ENCODE measurements at places on chromosomes 11 and 22.

GRCh38 chr22:32745251-32745995 is 56.1 kb upstream of the TIMP3 start:
- no peak for DNase-seq

GRCh38 chr11:74970852-74971395 is 17.8 kb upstream of the NEU3 start:
- DNase-seq = no peak

DNA sequence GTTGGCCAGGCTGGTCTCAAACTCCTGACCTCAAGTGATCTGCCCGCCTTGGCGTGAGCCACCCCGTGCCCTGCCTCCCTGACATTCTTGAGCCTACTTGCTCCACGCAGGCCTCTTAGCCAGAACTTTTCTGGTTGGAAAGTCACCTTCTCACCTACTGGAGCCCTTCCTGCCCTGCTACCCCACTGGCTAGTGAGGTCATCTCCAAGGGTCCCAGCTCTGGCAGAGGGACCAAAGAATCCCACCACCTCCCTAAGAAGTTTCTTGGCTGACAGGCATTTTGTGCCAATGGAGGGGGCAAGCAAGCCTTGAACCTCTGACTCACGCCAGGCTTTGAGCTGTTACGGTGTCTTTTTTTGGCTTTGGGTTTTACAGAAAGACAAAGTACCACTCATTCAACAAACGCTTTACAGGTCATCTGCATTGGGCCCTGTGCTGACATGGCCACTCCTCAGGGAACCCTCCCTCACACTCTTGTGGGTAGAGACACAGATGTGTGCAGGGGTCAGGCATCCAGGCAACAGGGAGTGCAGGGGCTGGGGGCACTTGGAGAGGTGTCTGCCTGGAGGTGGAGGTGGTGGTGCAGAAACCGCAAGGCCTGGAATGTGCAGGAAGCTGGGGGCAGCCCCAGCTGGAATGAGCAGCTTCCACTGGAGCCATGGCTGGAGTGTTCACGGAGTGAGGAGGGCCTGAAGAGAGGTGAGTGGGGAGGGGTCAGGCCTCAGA is 27.1 kb upstream of the WNT11 start:
- no peak for DNase-seq

GRCh38 chr11:34869425-34869824 is 46.8 kb downstream of the APIP start:
- DNase-seq = no peak

GRCh38 chr11:72739240-72740059 is 12.8 kb downstream of the ARAP1 start:
- DNase-seq = no peak

GRCh38 chr22:49418943-49419342 is 408.7 kb downstream of the BRD1 start:
- DNase-seq = no peak

DNA sequence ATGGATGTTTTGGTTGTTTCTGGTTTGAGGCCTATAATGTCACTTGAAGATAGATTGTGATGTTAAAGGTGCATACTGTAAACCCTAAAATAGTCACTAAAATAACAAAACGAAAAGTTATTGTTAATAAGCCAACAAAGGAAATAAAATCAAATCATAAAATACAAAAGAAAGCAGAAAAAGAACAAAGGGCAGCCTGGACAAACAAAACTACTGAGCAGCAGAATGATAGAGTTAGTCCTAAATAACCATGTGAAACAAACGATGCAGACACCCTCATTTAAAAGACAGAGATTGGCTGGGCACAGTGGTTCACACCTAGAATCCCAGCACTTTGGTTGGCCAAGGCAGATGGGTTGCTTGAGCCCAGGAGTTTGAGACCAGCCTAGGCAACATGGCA is 90.9 kb upstream of the GAL start:
- DNase-seq = no peak

GRCh38 chr11:90434858-90435257 is 212.0 kb upstream of the CHORDC1 start:
- DNase-seq = no peak

- DNase-seq = peak; percentile 14
These were observed 734 bp downstream of the C11orf58 start for GRCh38 chr11:16738947-16739815.

DNA sequence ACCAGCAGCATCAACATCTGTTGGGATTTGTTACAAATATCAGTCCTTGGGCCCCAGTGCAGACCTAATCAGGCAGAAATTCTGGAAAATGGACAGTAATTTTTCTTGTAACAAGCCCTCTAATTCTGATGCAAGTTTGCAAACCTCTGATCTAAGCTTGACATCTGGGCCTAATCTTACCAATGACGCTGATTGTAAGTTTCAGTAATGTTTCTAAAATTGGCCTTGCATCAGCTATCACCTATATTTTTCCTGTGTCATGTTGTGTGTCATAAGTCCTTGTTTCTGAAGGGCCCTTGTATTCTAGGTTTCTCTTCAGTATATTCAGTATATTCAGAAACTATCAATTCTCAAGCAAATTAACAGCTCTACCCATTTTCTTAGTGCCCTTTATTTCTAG is 36.4 kb downstream of the ZNF215 start:
- DNase-seq = no peak

DNA sequence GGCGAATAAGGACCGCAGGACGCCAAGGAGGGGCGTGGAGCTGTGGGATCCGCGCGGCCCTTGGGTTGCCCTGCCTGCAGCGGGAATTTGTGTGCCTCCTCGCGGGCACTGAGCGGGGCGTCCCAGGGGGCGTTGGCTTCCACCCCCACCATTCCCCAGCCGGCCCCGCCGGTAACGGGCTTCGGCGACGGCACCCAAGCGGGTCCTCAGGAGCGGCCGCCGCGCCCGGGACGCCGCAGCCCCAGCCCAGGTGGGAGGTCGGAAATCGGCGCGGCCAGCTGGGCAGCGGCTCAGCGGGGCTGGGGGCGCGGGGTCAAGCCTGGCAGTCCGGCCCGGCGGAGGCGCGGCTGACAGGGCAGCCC is 320 bp downstream of the CLTCL1 start:
- DNase-seq = peak; percentile 39

DNA sequence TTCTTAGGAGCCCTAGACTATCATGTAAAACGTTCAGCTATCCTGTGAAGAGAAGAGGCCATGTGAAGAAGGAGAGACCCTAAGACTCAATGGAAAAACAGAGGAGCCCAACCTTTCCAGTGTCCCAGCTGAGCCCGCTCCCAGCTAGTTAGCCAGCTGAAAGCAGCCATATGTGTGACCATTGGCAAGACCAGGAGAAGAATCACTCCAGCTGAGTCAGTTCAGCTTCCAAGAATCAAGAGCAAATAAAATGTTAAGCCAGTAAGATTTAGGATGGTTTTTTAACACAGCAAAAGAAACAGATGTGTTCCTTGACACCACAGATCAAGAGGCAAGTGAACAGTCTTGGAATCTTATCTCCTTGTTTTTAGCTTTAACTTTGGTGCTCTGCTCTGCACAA is 108.0 kb downstream of the CCDC81 start:
- no peak for DNase-seq

GRCh38 chr22:26885441-26886261 is 228.3 kb downstream of the MIAT start:
- peak; percentile 55 for DNase-seq

- peak; percentile 9 for DNase-seq
These were observed at the start of gene SCN4B for GRCh38 chr11:118152552-118153471. Gene SCN4B, minus strand, starts transcription at chr11:118152823. Its CDS starts 150 bp downstream, at chr11:118152673.

DNA sequence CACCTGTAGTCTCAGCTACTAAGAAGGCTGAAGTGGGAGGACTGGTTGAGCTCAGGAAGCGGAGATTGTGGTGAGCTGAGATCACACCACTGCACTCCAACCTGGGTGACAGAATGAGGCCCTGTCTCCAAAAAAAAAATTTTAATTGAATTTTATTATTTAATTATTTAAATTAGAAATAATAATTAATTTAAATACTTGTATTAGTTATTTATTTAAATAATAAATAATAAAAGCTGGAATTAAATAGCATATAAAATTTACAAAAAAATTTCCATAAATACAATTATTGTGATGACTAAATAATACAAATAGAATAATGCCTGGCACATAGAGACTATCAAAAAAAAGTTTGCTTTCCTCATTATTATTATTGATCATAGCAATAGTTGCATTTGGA is 371.5 kb downstream of the KCNA4 start:
- no peak for DNase-seq

DNA sequence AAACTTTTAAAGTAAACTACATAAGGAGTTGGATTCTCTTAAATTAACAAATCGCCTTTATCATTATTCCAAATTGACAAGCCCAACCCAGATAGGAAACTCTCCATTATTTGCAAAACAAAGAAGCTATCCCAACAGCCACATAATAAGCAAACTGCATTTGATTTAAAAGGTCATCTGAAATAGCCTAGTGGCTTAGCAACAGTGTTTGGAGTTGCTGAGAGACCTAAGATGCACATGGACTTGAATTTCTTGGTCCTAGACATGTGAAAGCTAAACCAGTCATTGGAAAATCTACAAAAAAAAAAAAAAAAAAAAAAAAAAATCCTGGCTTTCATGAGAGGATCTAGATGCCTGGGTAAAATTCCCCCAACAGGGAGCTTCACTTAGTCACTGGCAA is 69.5 kb downstream of the PRCP start:
- DNase-seq = no peak

- no peak for DNase-seq
These were observed 4.8 kb upstream of the CAT start for GRCh38 chr11:34433899-34434298.

DNA sequence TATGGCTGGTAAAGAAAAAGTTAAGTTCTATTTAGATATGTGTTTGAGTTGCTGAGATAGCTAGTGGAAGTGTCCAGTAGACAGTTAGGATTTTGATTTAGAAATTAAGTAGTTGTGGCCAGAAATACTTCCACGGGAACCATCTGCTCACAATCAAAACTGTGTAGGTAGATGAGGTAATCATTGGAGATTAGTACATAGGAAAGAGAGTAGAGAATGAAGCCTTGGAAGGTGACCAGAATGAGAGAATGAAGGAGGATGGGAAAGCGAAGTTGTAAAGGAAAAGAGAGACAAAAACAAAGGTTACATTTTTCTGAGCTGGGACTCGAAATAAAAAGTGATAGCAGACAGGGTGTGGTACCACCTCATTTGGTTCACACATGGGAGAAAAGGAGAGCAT is 296.9 kb upstream of the SORL1-AS1 start:
- DNase-seq = no peak

DNA sequence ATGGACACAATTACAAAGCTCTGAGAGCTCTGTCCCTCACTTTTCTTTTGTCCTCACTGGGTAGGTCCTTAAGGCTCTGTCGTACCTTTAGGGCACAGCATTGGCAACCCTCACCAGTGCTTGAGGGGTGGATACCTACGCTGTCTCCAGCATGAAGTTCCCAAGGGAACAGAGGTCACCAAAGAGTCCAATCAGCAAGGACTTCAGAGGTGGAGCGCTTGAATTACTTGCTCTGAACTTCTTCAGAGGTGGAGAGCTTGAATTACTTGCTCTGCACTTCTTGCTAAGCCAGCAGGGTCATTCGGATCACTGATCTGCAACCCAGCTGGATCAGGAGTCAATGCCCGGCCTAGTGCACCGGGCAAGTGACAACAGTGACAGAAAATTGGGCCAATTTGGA is 35.1 kb downstream of the RRP7A start:
- no peak for DNase-seq

DNA sequence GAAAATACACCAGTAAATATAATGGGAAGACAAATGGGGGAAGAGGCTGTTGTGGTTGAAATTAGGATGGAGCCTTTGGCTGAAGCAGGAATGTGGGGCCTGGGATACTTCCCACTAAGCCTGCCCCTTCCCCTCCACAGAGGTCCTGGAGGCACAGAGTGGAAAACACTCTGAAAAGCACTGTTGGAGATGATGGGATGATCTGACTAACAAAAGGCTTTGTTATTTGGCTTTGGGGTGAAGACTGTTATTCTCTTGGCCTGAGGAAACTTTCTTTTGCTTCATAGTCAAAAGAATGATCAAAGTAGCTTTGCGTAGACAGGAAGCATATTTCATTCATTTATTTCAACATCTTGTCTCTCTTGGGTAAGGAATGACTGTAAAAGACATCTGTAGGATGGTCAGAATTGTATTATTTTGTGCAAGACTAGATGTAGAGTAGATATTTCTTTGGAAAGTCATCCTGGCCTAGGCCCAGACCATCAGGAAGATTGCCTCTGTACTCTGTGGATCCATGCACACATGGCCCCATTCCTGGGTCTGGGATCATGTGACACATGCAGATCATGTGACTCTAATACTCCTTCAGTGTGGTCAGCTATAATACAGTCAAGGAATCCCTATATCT is 111.4 kb downstream of the SPON1 start:
- DNase-seq = no peak

DNA sequence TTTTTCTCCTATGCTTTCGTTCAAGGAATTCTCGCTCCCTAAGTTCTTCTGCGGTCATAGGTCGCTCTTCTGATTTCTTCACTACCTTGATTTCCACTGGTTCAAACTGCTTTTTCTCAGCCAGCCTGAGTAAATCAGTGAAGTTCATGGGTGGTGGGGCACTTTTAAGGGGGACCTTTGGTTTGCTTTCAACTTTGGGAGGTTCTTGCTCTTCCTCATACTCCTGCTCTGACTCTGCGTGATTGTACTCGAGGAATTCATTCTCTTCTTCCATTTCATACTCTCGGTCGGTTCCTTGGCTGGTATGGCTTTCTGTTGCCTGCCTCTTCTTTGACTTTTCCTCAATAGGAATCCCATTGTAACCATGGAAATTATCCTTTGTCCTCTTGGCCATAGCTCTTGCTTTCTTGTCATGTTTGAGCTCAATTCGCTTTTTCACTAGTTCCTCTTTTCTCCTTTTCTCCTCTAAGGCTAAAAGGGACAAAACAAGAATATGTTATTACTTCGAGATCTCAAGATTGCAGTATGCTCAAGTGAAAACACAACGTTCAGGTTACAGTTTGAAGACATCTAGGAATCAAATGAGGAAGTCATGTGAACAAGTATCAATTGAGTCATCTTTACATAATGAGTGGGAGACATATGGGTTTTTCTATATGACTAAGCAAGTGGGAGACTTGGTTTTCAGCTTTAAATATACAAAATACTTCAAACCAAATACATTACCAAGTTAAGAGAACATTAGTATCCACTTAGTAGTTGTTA is 16.2 kb downstream of the MISFA start:
- DNase-seq = no peak
